ENCODE measurements at places on chromosomes 2 and 18. TPM values are rescaled to one million over a fixed set of nuclear protein-coding genes. Genes with fewer than 3 reads are reported as not detected.

RNPEPL1 gene
- 115 TPM for total RNA-seq

GAREM2 gene
- 4.6 TPM for total RNA-seq

ANKRD30BL gene
- not detected for total RNA-seq

MEIS1 gene
- total RNA-seq, result not detected

NTSR2 gene
- total RNA-seq, result not detected

ACVR1C gene
- 1.8 TPM for total RNA-seq

TTR gene
- not detected for total RNA-seq

COL4A4 gene
- not detected for total RNA-seq

PLB1 gene
- 0.98 TPM for total RNA-seq

WNT6 gene
- not detected for total RNA-seq

GLB1L gene
- 5.3 TPM for total RNA-seq

CIB4 gene
- total RNA-seq, result not detected

SERPINB7 gene
- not detected for total RNA-seq

NEB gene
- 0.12 TPM for total RNA-seq

FBXO41 gene
- 16.6 TPM for total RNA-seq

UBXN2A gene
- 9.7 TPM for total RNA-seq

ZNF385B gene
- not detected for total RNA-seq
